ENCODE measurements at places on chromosomes 2 and 18.

- no peak for DNase-seq
Measured at GRCh38 chr18:48775372-48776155, 175.2 kb downstream of the SMAD7 start.

- no peak for DNase-seq
Measured at GRCh38 chr2:227701556-227701955, 16.3 kb downstream of the SLC19A3 start.

- DNase-seq, result no peak
Measured at GRCh38 chr18:68418881-68419280, 296.0 kb downstream of the TMX3 start.

GRCh38 chr2:4012197-4012596 is 308.8 kb downstream of the DCDC2C start:
- DNase-seq, result no peak

GRCh38 chr2:55175254-55176093 is 56.6 kb downstream of the CLHC1 start:
- no peak for DNase-seq

DNA sequence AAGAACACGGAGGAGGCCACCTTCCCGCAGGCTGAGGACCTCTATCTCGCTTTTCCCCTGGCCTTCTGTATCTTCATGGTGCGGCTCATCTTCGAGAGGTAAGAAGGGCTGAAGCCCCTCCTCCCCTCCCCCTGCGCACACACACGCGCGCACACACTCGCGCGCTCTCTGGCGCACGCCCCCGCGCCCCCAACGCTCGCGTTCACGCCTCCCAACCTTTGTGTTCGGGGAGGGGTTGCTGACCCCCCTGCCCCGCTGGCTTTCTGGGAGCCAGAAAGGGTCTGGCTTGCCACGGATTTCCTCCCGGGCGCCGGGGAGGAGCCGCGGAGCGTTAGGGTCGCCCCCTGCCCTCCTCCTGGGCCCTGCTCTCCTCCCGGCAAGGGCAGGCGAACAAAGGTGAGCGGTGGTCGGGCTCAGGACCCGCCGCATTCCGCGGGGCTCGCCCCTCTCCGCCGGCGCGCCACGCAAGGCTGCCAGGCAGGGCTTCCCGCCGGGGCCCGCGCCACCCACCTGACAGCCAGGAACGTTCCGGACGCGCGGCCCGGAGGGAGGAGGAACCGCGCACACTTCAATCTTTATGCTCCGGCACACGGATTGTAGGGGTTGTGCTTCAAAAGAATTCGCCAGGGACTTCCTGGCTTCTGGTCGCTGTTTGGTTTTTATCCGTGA is 583 bp downstream of the CERS6 start:
- DNase-seq, result no peak

DNA sequence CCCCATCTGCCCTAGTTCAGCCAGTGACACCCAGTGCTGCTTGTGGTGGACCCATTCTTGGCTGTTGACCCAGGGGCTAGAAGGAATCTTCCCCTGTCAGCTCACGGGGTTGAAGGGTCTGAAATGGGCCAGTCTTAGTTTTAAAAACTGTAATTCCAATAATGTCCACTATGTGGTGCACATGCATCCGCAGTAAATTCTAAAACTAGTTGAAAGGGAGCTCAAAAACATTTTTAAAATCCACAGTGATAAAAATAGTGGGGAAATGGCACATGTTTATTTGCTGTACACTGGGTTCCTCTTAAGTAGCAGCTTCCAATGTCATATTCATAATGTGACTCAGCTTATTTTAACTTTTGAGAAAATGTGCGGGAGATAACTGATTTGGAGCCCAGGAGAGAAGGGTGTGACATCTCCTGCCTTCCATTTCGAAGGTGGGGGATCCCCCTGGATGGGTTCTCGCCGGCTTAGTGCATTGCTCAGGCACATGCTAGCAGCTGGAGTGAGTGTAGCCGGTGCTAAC is 32.8 kb downstream of the GRHL1 start:
- no peak for DNase-seq

- DNase-seq, result no peak
Measured at GRCh38 chr2:55302241-55302640, 33.2 kb upstream of the MTIF2 start.

- DNase-seq, result no peak
Measured at GRCh38 chr2:20113986-20114938, 62.8 kb upstream of the LAPTM4A start.

- DNase-seq, result no peak
Measured at GRCh38 chr18:7157760-7158159, 40.2 kb upstream of the LAMA1 start.

DNA sequence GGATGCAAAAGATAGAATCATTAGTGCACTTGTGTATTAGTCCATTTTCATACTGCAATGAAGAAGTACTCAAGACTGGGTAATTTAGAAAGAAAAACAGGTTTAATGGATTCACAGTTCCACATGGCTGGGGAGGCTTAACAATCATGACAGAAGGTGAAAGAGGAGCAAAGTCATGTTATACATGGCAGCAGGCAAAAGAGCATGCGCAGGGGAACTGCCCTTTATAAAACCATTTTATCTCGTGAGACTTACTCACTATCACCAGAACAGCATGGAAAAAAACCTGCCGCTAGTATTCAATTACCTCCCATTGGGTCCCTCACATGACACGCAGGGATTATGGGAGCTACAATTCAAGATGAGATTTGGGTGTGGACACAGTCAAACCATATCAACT is 129.4 kb downstream of the SCG2 start:
- no peak for DNase-seq

DNA sequence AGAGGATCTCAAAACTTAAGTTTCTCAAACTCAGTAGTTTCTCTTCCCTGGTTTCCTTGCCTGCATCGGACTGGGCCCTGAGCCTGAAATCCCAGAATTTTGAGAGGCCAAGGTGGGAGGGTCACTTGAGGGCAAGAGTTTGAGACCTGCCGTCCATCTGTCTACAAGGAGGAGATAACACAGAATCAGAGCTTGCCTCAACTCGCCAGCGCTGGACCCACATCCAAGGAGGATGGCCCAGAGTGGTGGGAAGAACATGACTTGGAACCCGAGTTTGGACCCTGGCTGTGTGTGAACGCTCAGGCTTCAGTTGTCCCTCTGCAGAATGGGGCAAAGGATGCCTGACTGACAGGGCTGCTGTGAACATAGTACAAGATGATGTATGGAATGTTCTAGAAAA is 80.1 kb downstream of the MCFD2 start:
- no peak for DNase-seq

GRCh38 chr2:114350186-114350725 is 92.2 kb upstream of the DPP10 start:
- no peak for DNase-seq

DNA sequence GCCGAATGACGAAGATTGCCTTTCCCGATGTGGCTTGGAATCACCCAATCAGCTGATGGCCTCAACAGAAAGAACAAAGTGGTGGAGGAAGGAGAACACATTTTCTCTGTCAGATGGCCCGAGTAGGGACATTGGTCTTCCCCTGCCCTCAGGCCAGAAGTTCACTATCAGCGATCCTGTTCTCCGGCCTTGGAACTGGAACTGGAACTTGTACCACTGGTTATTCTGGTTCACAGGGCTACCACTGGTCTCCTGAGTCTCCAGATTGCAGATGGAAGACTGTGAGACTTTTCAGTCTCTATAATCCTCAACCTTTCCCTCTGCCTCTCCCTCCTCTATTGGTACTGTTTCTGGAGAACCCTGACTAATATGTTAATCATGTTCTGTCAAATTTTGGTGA is 180.4 kb downstream of the ANKRD30B start:
- no peak for DNase-seq

DNA sequence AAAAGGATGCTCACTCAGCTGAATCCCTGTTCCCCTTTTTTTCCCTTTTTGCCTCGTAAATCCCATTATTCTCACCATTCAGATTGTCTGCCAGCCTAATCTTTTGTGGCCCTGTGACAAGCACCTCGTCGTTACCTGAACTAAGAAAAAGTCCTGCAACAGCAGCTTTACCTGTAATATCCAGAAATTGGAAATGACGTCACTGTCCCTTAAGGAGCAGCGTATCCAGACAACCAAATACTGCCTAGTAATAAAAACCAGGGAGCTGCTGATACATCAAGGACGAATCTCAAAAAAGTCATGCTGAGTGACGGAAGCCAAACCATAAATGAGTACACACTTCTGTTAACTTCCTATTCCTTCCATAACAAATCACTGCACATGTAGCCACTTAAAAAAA is 694.9 kb downstream of the GALR1 start:
- no peak for DNase-seq

- peak; percentile 32 for DNase-seq
Measured at GRCh38 chr18:79964330-79965118, at the start of gene HSBP1L1. Gene HSBP1L1 (plus strand): TSS chr18:79964643. CDS start chr18:79964736, 93 bp downstream.

GRCh38 chr18:76144844-76145243 is 350.2 kb downstream of the ZNF516 start:
- no peak for DNase-seq

GRCh38 chr2:158702740-158703139 is 92.4 kb upstream of the DAPL1 start:
- DNase-seq, result no peak

DNA sequence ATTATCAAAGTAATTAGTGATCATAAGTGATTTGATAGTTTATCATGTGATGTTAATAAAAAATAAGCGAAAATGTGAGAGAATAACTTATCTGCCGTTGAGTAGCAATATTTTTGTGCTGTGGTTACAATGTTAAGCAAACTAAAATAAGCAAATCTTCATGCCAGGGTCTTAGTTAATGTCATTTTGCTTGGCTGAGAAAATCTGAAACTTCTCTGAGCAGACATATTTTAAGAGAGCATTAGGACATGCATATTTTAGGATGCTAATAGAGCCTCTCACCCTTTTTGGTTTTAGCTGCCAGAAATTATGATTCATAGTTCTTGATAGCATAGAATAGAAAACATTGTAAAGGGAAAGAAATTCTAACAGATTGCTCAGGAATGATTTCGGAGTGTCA is 233.5 kb upstream of the ZEB2 start:
- DNase-seq, result no peak
